Stimulated activated CD4-positive, alpha-beta T cell treated with anti-CD3 and anti-CD28 coated beads, Interleukin-1b, Interleukin-23, amount 100 ng/mL, for 48 hours (primary cell): ENCODE measurements at places on chromosomes 6 and 20.

DNA sequence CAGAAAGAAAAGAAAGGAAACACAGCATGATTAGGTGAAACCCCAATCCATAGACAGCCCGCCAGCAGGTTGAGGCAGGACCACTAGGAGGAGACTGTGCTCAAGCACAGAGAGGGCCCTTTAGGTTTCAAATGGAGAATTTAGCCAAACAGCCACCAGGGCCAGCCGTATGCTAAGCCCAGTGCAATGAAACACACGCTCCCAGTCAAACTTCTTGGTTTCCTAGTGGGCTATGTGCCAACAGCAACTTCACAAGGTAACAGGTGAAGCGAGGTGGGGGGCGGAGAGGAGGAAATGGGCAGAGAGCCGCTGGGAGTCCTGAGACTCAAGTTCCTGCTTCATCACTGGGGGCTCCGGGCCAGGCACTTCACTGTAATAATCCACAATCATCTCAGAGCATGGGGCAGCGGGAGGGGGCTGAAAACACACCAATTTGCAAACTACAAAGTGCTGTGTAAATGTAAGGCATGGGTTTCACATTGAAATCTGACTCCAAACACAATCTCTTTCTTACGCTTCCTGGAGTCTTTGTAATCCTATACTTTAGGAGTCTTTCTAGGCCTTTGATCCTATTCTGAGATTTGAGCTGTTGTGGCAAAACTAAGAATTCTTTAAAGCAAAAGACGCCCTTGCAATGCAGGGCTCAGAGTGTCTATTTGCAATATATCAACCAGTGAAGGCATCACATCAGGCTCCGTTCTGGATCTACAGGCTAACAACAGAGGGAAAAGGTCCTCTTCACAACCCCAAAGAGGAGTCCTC is 117.3 kb downstream of the OPRM1 start:
- DNase-seq, result peak; percentile 72

DNA sequence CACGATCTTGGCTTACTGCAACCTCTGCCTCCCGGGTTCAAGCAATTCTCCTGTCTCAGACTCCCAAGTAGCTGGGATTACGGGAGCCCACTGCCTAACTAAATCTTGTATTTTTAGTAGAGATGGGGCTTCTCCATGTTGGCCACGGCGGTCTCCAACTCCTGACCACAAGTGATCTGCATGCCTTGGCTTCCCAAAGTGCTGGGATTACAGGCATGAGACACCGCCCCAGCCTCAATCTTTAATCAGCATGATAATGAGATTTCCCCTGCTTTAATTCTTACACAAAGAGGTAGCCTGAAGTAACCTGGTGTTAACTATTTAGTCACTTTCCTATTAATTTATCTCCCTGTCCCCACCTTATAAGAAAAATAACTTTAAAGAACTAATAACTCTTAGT is 31.3 kb upstream of the TRDN start:
- DNase-seq, result no peak

GRCh38 chr6:25004357-25004756 is 68.6 kb upstream of the RIPOR2 start:
- DNase-seq, result no peak

DNA sequence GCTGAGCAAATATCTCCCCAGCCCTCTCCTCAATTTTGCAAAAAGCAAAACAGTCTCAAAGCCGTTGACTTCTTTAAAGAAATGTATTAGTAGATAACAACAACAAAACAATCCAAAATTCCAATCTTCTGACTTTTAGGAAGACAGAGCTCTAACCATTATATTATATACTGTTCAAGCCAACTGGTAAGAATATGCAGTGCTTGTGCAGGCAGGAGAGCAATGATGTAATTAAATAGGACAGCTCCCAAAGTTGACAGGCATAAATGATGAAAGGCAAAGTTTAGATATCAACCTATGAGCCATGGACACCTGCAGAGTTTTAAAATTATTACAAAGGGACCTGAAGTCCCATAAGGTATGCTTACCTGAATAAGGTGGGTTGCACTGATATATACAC is 16.6 kb upstream of the CEP85L start:
- DNase-seq, result no peak
